ENCODE measurements at places on chromosomes 5 and 9.

DNA sequence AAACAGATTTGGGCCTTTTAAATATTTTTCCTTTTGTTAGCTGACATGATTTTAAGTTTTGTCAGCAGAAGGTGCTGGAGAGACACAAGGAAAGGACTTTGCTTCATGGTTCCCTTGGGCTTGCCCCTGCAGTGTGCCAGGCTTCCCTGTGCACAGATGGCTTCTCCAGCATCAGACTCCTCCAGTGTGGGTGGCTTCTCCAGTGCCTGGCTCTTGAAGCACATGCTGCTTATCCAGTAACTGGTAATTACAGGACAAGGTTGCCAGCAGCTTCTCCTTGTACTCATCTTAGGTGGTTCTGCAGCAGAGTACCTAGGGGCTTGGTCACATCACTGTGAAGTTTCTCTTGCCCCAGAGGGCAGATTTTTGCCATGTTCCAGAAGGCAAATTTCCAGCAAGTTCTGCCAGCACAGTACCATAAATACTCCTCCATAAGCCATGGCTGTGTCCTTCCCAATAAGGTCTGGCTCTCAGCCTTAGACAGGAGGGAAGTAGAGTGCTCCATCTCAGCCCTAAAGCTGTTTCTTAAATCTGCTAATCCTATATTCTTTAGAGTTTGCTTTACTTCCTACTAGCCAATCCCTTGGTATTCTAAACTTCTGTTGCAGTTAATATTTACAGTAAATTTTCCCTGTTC lies 62.4 kb downstream of the PJA2 start:
- DNase-seq, result no peak

GRCh38 chr5:25006237-25006636 lies 361.5 kb upstream of the CDH10 start:
- no peak for DNase-seq

GRCh38 chr5:56971275-56971674 lies 19.4 kb upstream of the MIER3 start:
- DNase-seq, result no peak

- no peak for DNase-seq
Measured at GRCh38 chr5:57770039-57770438, 287.4 kb upstream of the ACTBL2 start.

GRCh38 chr9:98791608-98792490 lies 4.5 kb downstream of the ANKS6 start:
- no peak for DNase-seq

DNA sequence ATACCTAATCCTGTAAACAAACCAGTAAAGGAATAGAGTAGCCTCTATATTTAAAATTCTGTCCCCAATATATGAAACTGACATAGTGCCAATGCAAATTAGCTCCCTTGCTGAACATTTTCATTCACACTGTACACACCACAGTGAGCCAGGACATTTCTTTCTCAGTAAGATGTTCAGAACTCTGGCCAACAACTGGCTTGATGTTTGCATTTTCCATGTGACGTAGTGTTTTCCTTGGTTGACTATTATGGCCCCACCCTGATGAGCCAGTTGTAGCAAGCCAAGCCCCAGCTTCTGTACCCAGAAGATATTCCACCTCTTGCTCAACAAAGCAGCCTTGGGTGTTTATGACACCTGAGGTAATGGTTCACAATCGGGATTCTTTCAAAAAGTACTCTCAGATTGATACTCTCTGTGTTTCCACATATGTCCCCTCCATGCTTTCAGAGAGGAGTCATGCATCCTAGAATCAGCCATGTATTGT lies 17.7 kb upstream of the ANXA1 start:
- DNase-seq, result no peak

DNA sequence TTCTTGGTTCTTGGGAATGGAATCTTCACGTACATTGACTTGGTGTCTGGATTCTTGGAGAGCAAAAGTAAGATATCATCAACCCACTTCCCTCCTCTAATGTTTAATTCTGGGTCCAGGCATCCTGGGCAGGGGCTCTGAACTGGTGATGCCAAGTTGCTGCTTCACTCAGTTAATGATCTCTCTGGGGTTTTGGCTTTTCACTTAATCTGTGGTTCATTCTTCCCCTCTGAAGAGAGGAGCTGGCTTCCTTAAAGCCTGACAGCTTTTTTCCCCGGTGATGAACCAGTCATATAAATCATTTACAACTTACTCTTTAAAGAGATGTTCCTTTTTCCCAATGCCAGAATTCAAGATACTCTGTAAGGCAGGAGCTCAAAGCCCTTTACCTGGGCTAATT lies 65.9 kb downstream of the ARHGAP26 start:
- no peak for DNase-seq

GRCh38 chr9:124813501-124814163 lies 36.7 kb downstream of the OLFML2A start:
- no peak for DNase-seq

- DNase-seq, result no peak
Measured at GRCh38 chr9:69771775-69772418, 12.1 kb upstream of the PTAR1 start.

DNA sequence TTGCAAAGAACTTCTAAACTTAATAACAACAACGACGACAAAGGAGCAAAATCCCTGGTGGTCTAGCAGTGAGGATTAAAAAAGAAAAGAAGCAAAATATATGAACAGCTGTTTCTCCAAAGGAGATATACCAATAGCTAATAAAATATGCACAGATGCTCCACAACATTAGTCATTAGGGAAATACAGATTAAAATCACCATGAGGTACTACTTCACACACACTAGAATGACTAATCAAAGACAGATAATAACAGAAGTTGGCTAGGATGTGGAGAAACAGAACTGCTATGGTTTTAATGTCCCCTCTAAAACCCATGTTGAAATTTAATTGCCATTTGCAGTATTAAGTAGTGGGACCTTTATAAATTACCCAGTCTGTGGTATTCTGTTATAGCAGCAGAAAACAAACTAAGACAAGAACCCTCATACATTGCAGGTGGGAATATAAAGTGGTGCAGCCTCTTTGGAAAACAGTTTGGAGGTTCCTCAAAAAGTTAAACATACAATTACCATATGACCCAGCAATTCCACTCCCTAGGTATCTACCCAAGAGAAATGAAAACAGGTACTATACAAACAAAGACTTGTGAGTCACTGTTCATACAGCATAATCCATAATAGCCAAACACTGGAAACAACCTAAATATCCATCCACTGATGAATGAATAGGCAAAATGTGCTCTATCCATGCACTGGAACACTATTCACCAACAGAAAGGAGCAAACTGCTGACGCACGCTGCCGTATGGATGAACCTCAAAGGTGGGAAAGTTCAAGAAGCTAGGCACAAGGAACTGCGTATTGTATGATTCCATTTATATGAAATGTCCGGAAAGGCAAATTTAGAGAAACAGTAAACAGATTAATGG lies 11.4 kb upstream of the DUSP1 start:
- DNase-seq, result no peak

- no peak for DNase-seq
Measured at GRCh38 chr9:613771-614347, 227.6 kb upstream of the DMRT1 start.

DNA sequence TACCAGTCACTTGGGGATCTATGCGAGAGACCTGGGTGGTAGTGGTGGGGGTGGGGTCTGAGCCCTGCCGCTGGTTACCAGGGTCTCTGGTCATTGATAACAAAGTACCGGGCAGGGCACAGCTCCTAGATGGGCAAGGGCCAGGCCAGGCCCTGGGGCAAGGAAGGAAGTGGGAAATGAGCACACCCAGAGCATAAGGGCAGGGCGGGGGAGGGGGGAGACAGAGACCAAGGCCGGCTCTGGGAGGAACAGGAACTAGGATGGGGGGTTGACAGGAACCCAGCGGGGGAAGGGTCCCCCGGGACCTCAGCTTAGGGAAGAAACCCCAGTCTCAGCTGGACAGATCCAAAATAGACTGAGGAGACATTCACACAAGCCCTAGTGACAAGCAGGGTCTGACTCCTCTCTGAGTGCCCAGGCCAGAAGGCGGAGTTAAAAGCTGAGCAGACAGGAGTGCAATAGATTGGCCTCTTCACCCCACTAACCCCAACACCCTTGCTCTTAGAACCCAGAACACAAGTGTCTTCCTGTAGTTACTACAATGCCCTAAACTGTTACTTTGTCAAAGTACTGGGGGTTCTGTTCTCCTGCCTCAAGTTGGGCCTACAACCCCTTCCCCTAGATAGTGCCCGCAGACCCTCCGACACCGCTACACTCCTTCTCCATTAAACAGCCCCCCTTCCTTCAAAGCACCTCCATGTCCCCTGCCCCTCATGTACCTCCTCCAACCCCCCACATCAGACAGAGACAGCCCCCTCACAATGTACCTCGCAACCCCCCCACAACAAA lies 628 bp downstream of the ATOSB start:
- DNase-seq, result no peak

DNA sequence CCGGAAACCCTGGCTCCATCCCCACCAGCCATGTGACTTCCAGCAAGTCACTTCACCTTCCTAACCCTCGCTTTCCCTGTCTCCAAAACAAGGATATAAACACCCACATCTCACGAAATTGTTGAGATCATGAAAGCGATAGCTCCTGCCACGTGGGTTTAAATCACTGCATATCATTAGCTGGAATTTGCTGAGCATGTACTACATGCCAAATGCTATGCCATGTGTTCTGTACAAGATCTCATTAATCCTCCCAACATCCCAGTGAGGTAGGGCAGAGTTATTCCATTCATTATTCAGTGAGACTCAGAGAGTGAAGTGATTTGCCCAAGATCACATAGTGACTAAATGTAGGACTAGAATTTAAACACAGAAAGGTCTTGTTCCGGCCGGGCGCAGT lies 29.2 kb upstream of the HRH2 start:
- DNase-seq, result no peak

DNA sequence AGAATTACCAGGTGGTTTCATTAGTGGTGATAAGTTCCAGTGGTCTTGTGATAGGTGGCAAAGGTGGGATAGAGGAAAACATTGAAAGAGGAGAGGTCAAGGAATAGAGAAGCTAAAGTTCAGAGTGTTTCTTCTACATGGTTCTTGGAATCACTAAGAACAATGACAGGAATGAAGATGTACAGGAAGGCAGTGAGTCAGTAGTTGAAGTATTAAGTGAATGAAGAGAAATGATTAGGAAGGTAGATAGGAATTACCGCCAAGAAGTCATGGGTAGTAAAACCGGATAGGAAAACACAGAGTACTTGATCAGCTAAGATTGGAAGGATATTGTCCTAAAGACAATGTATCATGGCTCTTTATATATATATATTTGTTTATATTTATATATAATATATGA lies 37.9 kb upstream of the RASA1 start:
- DNase-seq, result no peak

DNA sequence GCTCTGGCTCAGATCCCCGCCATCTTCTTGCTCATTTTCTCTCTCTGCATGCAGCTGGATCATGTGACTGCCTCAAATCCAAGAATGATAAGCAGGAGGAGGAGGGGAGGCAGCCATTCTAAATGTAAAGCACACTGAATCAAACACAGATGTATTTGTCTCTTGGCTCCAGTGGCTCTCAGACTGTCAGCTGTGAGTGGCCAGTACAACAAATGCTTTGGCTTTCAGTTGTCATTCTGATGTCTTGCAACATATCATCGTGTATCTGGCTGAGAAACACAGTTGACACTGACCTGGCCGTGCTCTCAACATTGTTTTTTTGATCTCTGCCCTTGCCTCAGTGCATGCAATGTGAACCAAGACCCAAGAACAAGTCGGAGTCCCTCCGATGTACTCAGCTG lies 233.1 kb downstream of the ADAMTSL1 start:
- no peak for DNase-seq

GRCh38 chr9:72187121-72187695 lies 38.0 kb downstream of the GDA start:
- DNase-seq, result no peak

GRCh38 chr5:127012916-127013315 lies 17.4 kb downstream of the MARCHF3 start:
- no peak for DNase-seq

DNA sequence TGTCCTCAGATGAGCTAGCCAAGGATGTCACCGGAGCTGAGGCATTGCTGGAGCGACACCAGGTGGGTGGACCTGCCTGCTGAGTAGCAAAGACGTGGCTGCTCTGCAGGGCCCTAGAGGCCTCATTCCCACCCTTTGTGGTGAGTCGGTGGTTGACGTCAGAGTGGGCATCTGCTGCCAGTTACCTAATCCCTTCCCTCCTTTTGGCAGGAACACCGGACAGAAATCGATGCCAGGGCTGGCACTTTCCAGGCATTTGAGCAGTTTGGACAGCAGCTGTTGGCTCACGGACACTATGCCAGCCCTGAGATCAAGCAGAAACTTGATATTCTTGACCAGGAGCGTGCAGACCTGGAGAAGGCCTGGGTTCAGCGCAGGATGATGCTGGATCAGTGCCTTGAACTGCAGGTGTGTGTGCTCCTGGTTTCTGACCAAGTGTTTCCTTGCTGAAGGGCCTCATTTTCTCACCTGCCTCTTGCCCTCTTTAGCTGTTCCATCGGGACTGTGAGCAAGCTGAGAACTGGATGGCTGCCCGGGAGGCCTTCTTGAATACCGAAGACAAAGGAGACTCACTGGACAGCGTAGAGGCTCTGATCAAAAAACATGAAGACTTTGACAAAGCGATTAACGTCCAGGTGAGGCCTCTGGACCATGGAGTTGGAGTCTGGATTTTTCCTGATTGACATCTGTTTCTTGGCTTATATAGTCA lies 48.9 kb downstream of the DYNC2I2 start:
- DNase-seq, result no peak

DNA sequence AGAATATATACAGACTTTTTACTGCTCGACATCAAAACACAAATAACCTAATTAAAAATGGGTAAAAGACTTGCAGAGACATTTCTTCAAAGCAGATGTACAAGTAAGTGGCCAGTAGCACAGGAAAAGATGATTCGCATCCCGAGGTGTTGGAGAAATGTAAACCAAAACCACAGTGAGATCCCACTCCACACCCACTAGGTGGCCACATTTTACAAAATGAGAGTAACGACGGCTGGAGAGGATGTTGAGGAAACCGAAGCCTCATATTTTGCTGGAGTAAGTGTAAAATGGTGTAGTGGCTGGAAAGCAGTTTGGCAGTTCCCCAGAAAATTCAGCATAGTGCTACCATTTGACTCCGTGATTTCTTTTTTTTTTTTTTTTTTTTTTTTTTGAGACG lies 21.3 kb upstream of the GBGT1 start:
- no peak for DNase-seq

DNA sequence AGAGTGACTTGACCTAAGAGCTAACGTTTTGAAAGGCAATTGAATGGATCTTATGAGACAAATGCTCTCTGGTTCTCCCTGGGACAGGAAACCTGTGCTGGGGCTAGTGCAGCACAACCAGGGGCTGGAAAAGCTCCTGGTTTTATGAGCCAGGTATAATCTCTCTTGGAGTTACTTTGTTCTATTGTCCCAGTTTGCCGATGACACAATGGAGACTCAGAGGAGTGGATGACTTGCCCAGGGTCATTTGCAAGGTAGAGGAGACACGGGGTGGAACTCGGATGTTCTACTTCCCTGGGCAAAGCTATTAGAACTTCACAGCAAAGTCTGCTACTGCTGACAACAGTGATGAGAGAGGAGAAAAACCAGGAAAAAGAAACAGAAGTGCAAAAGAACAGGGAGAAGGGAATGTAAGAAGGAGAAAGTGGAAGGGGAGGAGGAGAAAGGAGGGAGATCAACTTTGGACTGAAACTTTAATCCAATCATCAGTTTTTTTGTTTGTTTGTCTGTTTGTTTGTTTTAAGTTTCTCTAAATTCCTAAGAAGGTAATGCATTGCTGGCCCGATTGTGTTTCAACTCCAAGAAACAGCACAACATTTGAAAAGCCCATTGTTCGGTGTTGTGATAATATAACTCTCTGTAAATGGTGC lies 7.4 kb upstream of the GSN start:
- no peak for DNase-seq

All from activated T-helper 1 cell treated with anti-CD3 and anti-CD28 coated beads, Interleukin-2, amount 50 U/mL, for 16 hours (primary cell).